GM10248 (cell line): ENCODE measurements at places on chromosomes 7 and 10.

DNA sequence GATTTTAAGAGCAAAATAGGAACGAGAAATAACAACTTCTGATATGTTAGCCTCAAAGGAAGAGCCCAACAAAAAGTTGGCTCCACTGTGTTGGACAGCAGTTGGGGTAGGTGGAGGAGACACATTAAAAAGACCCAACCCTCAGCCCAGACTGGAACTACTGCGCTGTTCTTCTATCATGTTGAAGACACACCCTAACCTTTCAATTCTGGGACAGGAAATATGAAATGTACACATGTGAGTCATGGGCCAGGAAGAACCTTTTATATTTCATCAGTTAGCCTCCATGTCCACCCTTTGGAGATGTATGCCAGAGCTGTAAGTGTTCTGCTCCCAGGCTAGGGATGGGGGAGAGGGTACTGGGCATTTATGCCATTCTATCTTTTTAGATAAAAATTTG is 22.1 kb downstream of the CLDN12 start:
- DNase-seq, result no peak

GRCh38 chr7:29190349-29191045 is 4.1 kb upstream of the CHN2 start:
- no peak for DNase-seq

DNA sequence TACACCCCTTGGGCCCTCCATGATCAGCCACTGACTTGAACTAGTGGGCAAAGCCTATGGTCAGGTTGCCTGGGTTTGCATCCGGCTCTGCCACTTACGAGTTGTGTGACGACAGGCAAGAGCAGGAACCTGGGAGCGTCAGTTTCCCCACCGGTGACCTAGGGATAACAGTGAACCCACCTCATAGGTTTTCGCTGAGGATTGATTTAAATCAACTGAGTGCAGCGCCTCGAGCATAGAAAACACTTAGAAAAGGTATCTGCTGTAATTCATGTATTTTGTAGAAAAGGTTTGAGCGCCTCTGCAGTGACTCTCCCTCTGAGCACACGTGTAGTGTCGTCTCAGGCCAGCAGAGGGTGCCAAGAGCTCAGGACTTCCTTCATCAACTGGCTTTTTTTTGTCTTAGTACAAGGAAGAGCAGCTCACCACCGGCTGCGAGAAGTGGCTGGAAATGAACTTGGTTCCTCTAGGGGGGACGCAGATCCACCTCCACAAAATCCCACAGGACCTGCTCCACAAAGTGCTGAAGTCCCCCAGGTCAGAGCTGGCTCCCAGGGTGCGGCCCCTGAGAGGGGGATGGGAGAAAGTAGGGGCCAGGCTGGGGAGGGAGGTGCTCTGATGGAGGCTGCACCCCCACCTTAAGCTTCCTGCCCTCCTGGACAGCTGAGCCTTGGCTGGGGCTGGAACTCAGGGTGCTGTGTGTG is 27.7 kb downstream of the BTBD16 start:
- DNase-seq, result peak; percentile 79

GRCh38 chr10:47441938-47442337 is 42.0 kb downstream of the ANXA8 start:
- no peak for DNase-seq

DNA sequence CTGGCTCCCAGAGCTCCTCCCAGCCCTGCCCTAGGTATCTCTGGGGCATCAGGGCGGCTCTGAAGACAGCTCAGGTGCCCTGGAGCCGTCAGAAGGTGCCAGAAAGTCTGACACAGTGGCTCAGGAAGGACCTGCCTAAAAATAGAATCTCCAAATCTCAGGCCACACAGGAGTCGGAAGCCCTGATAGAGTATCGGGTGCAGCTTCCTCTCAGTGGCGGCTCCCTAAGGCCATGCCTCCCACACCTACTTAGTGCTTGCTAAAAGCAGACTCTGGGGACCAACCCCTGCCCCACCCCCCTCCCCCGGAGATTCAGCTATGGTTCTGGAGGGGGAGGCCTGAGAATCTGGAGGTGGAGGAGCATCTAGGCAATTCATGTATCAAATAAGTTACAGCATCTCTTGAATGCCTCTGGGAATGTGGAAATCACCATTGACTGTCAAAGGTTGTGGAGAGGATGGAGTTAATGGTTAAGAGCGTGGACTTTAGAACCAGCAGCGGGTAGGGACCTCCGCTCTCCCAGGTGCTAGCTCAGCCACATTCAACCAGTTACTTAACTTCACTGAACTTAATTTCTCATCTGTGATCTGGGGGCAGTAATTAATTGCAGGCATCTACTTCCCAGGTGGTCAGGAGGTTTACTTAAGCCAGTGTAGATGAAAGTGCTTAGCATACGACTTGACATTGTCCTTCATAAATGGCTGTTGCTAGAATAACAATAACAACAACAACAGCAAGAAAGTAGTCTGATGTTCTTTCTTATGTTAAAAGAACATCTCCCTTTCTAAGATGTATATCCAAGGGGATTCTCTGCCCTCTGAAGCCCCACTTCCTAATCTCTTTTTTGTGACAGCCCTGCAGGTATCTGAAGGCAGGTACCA is 38.6 kb upstream of the MXI1 start:
- DNase-seq, result no peak

- peak; percentile 39 for DNase-seq
Observed at GRCh38 chr10:94630017-94630688, 53.4 kb upstream of the CYP2C18 start.

- DNase-seq, result no peak
Observed at GRCh38 chr10:12444981-12445700, 95.8 kb downstream of the CAMK1D start.

DNA sequence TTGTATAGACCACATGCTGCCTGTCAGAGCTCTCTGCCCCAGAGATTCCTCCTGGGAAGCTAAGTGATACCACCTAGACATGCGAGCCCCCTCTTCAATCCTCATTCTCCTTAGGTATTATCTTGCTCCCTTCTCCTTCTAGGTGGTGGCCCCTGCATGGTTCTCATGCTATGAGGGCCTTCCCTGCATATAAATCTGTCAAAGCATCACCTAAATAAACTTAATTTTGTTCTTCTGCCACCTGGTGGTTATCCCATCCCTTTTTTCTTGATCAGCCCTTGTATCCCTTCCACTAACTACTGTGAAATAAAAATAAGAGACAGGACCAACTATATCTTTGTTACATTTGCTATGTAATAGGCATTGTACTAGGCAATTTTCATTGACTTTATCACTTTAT is 242.1 kb downstream of the CDC14C start:
- no peak for DNase-seq

- DNase-seq, result no peak
Observed at GRCh38 chr10:86729677-86730076, 26.7 kb upstream of the BMPR1A start.

GRCh38 chr7:44261240-44261639 is 60.5 kb downstream of the YKT6 start:
- DNase-seq, result peak; percentile 58

DNA sequence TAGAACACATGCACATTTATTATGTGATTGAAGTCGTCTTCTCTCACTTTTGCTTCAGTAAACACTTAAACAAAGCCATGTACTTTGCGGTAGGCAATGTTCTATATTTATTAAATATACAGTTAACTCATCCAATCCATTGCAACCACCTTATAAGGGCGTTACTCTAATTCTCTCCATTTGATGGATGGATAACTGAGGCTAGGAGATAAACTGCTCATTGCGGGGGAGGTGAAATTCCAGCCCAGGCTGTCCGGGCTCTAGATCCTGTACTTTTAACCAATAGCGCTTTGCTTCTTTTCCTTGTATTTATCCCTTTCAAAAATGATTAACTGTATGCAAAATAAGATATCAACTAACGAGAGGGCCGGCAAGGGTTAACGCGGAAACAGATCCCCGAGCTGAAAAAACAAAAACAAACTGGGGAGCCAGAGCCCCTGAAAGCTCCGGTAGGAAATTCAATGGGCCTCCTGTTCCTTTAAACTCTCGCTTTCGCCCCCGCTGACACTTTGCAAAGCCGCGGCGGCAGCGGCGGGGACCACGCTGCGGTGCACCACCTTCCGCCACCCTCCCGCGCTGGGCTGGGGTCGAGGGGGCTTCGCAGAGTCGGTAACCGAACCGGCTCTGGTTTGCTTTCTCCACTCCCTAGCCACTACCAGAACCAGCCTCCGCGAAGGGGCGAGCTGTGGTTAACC is 1.0 kb upstream of the PLXDC2 start:
- no peak for DNase-seq

DNA sequence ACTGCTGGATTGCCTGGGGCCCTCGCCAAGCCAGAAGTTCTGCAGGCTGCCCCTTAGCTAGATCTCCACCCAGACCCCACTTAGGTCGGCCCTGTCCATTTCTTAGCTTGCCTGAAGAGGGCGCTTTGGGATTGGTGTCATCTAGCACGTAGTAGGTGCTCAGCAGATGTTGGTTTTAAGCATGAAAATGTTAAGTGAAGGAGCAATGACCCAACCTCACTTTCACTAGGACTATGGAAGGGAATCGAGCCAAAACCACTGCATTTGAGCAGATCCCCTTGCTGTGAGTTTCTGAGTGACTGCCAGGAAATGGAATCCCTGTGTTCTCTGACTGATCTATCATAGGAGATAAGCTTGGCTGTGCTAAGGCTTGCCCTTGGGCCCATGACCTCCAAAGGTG is 131.7 kb upstream of the EEPD1 start:
- no peak for DNase-seq

DNA sequence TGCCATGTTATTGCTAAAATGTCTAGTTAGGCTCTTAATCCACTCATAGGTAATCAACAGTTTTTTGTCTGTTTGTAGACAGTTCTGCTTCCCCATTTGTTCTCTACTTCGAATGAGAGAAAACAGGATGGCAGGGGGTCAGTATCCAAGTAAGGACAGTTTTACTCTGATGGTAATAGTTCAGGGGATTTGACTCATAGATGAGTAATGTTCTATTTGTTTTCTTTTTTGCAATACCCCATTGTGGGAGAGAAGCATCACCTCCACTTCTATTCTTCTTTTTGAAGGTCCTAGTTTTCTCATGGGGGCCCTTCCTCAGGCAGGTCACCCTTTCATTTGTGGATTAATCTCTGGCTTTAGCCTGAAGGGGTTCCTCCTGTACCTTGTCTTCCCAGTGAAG is 13.9 kb downstream of the PCLO start:
- no peak for DNase-seq

DNA sequence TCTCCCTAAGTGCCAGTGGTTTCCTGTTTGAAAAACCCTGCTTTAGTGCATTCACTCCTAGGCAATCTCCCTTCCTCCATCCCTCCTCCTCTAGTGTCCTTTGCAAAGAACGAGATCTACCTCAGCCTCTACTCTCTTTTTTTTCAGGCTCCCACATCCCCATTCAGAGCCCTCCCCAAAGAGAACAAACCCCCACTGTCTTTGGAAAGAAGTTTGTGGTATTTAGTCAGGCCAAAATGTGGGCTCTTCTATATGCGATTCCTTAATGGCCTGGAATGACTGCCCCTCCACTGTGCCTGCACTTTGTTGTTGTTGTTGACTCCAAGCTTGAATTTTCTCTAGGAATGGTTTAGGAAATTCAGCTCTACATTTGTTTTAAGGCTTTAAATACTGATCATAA is 36.3 kb downstream of the PALS2 start:
- no peak for DNase-seq

- DNase-seq, result no peak
Observed at GRCh38 chr10:109239371-109239770, 683.9 kb downstream of the XPNPEP1 start.

- DNase-seq, result no peak
Observed at GRCh38 chr7:8462309-8462708, 28.9 kb downstream of the NXPH1 start.

GRCh38 chr10:13816195-13816925 is 229.6 kb downstream of the PRPF18 start:
- DNase-seq, result no peak

DNA sequence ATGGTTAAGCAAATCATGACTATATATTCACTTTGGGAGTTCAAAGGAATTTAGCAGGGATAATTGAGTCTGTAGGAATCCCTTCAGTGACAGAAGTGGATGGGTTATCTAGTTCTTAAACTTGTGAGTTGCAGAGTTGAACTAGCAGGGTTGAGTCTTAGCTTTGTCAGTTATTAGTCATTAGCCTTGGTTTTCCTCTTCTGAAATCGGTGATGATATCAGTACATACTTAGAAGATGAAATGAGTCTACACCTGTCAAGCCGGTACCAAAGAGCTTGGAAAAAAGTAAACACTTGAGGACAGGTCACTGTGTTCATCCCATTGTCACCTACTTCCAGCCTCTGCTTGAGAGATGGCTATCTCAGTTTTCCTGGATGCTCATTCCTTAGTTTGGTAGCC is 73.5 kb downstream of the BUB3 start:
- no peak for DNase-seq

DNA sequence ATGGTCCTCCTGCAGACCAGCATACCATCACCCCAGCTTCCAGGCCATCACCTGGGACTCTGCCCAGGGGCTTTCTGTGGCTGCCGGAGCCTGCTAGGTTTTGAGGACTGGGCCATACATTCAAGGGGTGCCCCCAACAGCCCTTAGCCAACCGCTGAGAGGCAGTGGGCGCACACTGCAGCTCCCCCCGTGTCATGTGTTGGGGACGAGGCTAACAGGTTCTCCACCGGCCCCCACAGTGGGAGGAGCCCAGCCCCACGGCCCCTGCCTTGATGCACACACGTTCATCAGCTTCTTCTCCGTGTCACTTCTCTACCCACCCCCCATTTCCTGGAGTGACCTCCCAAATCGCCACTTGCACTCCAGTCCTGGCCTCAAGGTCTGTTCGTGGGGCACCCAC is 543.2 kb upstream of the FOXK1 start:
- no peak for DNase-seq

DNA sequence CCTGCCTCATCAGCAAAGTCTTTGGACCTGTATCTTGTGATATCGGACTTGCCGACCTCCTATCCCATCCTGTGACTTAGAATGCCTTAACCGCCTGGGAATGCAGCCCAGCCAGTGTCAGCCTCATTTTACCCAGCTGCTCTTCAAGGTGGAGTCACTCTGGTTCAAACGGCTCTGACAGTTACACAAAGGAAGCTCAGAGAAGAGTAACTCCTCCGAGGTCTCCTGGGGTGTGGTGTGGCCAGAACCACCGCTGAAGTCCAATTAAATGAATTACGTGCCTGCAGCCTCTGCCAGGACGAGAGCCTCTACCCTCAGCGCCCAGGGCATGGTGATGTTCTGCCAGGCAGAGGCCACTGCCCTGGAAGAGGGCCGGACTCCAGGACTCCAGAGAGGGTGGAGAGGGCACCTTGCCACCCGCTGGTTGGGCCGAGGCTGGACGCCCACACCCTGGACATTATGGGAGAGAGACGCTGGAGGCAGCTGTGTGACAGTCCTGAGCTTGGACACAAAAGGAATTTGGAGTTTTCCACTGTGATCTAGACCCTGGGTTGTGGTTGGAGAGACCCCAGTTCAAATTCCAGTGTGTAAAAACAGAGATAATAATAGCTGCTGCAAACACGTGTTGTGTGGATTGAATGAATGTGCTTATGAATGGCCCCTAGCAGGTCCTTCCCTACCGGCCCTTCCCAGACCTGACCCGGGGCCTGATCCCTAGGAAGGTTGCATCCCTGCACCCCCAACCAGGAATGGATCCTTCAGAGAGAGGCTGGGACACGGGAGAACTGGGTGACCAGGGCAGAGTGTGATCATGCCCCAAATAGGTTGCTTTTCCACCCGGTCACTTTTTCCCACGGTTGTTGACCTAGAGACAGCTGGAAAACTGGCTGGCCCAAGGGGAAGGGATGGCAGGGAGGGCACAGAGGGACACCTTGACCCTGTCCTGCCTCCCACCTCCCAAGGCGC is 37.8 kb upstream of the FZD9 start:
- DNase-seq, result no peak

- DNase-seq, result no peak
Observed at GRCh38 chr10:55704950-55705349, 656.1 kb downstream of the ZWINT start.

- no peak for DNase-seq
Observed at GRCh38 chr10:17779784-17780183, 27.8 kb downstream of the TMEM236 start.

GRCh38 chr10:70974351-70974901 is 86.1 kb upstream of the PCBD1 start:
- no peak for DNase-seq
